ENCODE measurements at places on chromosomes 5 and 9. TPM values are rescaled to one million over a fixed set of nuclear protein-coding genes. Genes with fewer than 3 reads are reported as not detected.

The KIF4B gene
- total RNA-seq, result not detected

The TTF1 gene
- 9.3 TPM for total RNA-seq

DNA sequence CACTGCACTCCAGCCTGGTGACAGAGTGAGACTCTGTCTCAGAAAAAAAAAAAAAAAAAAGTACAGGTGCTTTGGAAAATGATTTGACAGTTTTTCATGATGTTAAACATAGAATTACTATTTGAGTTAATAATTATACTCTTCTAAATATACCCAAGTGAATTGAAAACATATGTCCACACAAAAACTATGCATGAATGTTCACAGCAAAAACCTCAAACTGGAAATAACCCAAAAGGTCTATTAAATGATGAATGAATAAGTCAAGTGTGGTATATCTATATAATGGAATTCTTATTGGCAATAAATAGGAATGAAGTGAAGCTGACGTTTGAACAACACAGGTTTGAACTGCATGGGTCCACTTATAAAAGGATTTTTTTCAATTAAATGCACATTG is 207.2 kb upstream of the DAB2 start:
- no peak for DNase-seq

GRCh38 chr9:6936103-6936502 is 178.3 kb downstream of the KDM4C start:
- no peak for DNase-seq

- DNase-seq, result no peak
These were observed 90.7 kb downstream of the SMIM15 start for GRCh38 chr5:61071526-61071925.

DNA sequence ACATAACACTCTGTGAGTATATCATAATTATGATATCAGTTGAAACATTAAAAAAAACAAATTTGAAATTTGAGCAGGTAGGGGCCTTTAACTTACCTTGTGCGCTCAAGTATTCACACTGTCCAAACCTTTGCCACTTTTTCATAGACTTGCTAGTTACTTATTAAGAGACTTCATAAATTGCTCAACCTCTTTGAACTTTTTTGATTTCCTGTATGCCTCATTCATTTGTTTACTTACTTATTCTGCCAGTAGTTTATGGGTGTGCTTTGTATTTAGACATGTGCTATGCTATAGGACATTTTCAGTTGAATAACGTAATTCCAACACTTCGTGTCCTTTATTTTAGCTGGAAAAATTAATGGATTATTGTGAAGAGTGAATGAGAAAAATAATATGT is 204.8 kb downstream of the HCN1 start:
- DNase-seq, result no peak

- DNase-seq, result no peak
These were observed 23.5 kb upstream of the ALDOB start for GRCh38 chr9:101458963-101459631.

DNA sequence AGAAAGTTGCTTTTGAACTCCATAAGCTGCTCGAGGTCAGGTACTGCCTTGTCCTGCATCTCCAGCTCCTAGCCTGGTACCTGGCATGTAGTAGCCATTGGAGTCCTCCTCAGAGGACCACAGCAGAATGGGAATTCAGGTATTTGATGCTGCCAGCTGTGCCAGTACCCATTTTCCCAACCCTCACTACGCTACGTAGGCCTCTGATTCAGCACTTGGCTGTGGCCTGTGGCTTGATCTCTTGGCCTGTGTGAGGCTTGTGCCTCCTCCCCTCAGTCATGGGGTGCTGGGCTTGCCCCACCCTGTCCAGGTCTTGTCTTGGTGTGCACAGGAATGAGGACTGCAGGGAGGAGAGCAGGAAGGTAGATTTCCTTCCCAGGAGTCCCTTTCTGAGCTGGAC is 11.8 kb downstream of the OTULIN start:
- DNase-seq, result no peak

- no peak for DNase-seq
These were observed 192.5 kb downstream of the MAPKAP1 start for GRCh38 chr9:125514468-125514867.

GRCh38 chr9:79572032-79572607 is 355 bp downstream of the TLE4 start:
- DNase-seq, result no peak

The TSPAN17 gene
- 33.8 TPM for total RNA-seq

- no peak for DNase-seq
These were observed 786 bp downstream of the PCDHB5 start for GRCh38 chr5:141135718-141136266.

GRCh38 chr9:70170151-70170790 is 88.5 kb upstream of the SMC5 start:
- DNase-seq, result no peak

The LCN6 gene
- total RNA-seq, result 5.6 TPM

DNA sequence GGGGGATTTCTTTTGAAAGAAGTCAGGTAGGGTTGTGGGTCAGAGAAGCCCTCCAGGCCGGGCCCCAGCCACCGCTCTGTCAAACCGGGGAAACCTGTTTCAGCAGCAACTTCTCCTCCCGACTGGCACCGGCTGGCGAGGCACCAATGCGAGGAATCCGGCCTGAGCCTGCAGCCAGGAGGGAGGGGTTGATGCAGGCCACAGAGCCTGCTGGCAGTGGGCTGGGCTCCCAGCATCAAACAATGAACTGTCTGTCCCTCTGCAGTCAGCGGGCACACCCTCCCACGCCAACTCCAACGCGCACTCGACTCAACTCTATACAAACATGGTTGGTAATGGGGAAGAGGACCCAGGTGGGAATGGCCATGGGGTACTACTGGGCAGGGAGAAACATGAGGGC is 12.1 kb downstream of the PCDH1 start:
- peak; percentile 81 for DNase-seq

The SELENOP gene
- 404 TPM for total RNA-seq

DNA sequence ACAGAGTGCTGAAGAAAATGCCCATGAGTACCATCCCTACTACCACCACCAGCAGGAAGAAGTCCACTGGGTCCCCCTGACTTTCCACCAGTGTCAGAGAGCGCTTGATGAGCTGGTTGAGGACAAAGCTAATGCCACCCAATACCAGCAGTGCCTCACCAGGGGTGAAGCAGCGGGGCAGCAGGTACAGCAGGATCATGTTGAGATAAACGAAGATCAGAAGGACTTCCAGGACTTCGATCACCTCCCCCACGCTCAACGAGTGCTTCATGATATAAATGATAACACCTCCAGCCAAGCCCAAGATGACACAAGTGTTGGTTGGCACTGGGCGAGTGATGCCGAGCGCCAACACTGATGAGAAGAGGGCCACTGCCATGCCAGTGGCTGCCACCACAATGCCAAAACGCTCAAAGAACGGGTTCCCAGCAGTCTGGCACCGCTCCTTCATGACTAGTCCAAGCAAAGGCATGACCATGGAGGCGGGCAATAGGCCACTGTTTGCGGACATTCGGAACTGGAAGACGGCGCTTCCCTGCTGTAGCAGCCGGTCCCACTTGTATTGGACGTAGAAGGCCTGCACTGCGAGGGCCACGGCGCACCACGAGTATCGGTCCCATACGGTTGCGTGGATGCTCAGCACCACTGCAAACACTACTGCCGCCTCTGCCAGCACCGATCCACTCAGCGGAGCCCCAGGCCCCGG is 679 bp downstream of the DOLK start:
- no peak for DNase-seq

DNA sequence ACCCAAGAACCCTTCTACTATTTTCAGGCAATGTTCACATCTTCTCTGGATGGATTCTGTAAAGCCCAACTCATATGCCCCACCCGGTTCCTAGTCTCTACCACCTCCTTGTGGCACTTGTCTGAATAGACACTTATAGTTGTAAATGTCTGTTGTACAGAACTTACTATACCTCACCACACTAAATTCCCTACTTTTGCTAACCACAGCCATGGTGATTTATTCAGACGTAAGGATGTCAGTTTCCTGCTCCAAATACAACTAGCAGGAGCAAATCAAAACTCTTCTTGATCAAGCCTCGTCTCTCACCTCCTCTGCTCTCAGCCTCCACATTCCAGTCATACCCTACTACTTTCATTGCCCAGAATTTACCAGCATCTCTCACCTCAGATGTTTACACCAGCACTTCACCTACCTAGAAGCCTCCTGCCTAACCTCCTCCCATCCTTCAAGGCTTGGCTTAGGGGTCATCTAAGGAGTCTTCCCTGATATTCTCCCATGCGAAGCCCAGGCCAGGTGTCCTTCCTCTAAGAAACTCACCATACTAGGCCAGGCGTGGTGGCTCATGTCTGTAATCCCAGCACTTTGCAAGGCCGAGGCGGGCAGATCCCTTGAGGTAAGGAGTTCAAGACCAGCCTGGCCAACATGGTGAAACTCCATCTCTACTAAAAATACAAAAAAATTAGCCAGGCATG is 75.5 kb downstream of the MAPKAP1 start:
- DNase-seq, result no peak

The ESM1 gene
- not detected for total RNA-seq

DNA sequence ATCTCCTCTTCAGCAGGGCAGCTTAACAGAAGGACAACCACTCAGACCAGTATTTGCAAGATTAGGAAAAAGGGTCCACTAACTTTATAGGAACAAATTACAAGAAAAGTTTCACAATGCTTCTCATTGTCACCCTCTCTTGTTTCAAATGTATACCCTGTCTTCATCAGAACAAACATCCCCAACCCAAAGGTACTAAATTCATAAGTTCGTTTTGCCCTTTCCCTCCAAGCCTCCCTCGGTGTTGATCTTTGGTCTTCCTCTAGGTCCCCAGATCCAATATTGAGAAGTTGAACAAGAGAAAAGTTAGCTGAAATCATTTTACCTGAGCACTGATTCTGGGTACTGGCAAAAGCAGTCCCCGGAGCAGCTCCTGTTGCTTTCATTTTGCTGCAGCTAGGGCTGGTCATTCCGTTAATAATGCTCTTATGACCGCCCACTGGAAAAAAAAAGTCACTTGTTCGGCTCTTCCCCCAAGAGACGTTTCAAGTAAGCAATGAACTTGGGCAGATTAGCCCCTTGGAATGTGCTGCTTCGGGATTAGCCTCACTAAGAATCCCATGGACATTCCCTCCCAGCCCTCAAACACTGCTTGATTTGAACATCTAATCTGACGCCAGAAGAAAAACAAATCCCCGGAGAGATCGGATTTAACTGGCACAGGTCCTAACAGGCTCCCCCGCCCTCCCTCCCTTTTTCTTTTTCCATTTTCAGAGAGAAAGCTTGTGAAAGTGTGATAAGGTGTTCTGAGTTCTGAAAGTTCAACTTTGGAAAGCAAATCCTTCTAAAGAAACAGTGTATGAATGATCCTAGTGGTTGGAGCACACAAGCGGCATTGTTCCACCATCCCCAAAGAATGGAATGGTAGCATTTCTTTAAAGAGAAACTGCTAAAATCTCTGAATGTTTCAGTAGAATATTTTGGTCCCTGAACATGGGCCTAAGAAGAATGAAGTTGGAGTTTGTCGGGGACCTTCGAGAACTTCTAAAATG is 252.5 kb downstream of the TRPM3 start:
- no peak for DNase-seq

The GPR151 gene
- total RNA-seq, result not detected
